ENCODE measurements at places on chromosomes 13 and 19.

DNA sequence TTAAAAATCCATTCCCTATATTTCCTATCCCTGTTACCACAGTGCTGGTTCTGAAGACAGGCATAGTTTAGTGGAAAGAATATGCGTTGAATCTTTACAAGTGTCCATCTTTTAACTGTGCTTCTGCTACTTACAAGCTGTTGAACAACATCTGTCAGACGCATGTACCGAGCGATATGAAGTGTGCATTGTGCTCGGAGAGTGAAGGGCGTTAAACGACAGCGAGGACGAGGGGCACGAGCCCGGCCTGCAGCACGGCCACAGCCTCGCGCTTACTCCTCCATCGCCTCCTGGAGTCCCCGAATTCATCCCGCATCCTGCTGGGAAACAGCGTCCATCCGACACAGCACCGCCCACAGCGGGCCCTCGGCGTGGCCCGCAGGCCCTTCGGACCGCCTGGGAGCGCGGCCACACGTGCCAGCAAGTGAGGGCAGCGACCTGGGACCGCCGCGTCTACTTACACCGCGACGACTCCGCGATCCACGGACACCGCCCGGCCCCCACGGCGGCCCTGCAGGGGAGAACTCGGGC lies 514 bp downstream of the PCID2 start:
- DNase-seq, result peak; percentile 8

GRCh38 chr19:1407528-1408299 lies at the start of gene DAZAP1:
Gene DAZAP1, plus strand, starts transcription at chr19:1407586. Its CDS starts 188 bp downstream, at chr19:1407774.
- peak; percentile 45 for DNase-seq

- no peak for DNase-seq
Observed at GRCh38 chr13:30757026-30757742, 21.8 kb downstream of the ALOX5AP start.

DNA sequence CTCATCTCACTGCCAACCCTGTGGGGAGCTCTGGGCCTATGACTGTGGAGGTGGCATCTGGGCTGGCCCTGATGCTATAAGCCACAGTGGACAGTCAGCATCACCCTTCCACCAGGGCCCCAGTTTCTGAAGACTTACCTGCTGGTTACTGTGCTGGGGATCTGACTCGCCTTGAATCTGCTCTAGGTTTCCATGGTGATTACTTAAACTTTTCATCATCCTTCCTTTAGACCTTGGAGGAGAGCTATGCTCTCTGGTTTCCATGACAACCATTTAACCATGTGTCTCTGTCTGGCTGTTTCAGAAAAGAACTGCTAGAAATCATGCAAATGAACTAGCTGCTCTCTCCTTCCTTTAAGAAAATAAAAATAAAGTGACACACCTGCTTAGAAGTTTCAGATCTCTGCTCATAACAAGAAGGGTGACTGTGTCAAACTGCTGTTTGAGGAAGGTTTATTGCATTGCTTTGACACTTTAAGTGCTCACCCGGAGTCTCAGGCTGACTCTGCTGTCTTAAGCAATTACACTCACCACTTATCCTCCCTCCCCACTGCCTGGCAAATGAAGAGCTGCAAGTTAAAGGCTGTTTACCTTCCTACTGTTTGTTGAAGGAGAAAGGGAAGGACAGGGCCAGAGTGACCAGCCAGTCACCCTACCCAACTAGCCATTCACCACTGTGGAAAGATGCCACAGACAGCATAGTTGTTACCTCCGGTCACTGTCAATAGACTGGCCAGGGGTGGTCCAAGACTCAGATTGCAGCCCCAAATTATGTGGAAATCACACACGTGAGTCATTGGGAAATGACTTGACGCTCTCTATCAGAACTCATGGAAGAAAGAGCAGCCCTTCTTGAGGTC lies 87.6 kb downstream of the HSPH1 start:
- peak; percentile 18 for DNase-seq
